MV-4-11 (cell line): ENCODE measurements at places on chromosomes 6 and 20.

DNA sequence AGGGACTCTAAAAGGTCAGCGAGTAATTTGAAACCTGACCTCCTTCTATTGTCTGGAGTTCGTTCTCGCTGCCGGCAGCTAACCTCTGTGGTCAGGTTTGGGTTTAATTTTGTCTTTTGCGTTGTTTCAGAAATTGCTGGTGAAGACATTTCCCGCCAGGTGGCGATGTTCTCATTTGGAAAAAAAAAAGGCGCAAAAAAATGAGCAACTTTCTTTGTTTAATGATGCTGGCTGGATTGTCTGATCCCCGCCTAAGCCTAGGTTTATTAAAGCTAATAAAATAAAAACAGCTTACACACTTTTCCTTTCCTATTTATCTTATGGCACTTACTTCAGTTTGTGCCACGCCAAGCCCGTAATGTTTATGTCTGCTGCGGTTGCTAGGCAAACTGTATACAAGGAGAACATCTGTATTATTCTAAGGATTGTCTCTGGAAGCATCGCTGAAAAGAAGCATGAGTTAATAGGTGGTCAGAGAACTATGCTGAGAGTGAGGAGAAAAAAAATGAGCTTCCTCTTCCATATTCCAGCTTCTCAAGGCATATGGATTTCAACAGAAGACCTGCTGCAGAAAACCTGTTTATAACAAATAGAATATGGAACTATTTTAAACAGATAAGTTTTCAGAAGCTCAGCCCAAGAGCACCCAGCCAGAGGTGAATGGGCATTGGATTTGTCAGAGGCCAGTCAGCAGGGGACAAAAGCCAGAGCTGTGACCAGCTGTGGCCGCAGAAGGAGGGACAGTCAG is 205.7 kb downstream of the DOK5 start:
- peak; percentile 41 for DNase-seq

DNA sequence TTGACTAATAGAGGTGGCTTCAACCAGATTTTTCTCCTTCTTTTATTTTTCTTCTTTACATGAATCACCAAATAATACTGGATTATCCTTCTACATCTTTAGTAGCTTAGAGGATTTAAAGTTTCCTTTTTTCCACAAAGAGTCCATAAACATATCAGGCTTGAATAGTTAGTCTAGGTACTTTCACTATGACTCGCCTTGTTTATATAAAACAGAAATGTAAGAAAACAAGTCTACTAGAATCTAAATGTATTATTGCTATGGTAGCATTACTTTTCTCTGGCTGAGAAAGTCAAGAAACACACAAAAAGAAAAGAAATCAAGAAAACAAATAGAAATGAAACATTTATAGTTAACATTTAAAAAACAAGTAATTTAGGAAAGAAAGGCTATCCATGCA is 215.2 kb downstream of the PTPRK start:
- no peak for DNase-seq

DNA sequence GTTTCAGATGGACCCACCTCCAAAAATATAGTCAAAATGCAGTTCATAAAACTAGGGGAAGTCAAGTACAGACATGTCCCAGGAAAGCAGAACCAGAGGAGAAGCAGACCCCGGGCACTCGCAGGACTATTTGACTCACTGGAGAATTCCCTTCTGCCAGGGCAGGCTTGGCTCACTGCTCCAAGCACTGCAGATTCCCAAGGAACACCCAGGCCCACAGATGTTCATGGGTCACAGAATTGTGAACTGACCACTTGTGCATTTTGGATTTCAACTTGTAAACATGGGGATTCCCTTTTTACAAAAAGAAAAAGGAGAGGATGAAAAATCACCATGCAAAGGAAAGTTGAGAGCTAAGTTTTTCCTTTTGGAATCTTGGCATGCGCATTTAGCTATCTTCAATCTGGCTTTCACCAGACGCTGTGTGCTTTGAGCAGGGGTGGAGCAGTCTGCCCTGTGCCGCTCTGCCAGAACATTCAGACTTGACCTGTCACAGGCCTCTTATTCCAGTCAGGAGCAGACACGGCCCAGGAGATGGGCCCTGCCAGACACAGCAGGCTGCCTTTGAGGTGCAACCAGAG is 237.5 kb upstream of the TAB2 start:
- peak; percentile 80 for DNase-seq

- peak; percentile 45 for DNase-seq
These were observed 338.2 kb downstream of the SOX4 start for GRCh38 chr6:21931641-21932335.

DNA sequence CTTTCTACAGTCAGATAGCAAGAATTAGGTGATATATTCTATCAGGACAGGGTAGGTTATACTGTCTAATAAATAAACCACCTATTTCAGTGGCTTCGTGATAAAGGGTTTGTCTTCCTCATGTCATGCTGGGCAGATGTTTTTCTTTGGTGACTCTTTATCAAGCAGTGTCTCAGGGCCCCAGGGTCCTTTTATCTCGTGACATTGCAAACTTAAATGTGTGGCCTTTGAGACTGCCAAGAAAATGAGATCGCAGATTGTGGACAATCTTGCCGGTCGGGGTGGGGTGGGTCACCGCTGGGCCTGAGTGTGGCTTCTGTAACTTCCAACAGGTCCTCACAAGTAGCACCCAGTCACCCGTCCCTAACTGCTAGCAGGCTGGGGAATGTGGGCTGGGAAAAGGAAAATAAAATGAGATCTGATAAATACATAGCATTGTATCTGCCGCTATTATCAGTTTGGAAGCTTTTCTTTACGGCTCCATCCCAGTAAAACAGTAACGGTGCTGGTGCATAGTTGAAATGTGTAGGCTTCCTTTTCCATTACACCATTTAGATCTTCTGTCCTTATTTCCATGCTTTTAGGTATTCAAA is 50.5 kb upstream of the BMP6 start:
- DNase-seq: no peak

- DNase-seq: no peak
These were observed 179.3 kb downstream of the MTHFD1L start for GRCh38 chr6:151044465-151045441.

DNA sequence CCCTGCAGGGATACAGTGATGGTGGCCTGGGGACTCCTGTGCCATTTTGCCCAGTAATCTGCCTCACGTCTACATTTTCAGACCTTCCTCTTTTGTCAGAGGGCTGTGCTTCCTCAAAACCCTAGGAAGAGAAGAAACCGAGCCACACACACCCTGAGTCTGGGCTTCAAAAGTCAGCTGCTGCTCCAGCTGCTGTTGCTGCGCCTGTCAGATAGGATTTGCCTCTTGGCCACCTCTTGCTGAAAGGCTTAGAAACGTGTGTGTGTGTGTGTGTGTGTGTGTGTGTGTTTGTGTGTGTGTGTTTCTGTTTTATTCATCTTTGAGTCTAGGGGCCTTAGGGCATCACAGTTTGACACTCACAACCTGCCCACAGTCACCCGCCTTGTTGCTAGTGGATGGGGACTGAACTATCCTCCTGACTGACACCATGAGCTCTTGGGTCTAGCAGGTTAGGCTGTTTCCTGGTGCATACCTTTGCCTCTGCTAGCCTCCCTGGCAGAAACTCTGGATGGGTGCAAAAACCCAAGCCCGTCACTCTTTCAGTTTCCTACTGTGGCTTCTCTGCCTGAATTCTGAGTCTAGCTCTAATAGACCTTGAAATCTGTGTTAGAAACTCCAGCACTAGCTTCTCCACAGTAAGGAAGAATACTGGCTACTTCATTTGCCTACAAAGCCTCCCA is 94.9 kb upstream of the CEP85L start:
- DNase-seq: peak; percentile 95

DNA sequence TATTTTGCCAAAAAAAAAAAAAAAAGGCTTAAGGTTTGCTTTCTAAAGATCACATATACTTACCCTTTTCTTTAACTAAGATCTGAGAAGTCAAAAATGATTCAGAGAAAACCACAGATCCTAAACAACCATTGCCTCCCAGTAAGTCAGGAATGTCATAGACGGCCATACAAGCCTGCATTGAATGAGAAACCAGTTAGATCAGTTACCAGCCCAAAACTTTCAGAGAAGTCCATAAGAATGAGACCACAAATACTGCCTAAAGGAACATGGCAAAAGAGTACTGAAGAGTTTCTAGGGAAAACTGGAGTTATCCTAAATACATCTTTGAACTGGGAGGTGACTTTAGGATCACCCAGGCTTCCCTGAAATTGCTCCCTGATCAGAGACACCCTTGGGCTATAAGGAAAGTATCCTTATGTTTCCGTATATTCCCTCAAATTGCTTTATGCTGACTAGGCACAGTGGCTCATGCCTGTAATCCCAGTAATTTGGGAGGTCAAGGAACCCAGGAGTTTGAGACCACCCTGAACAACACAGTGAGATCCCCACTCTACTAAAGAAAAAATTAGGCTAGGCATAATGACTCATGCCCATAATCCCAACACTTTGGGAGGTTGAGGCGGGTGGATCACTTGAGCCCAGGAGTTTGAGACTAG is 79.4 kb upstream of the SLC4A11 start:
- DNase-seq: no peak

GRCh38 chr20:64129146-64129782 is 21.9 kb upstream of the NPBWR2 start:
- no peak for DNase-seq

DNA sequence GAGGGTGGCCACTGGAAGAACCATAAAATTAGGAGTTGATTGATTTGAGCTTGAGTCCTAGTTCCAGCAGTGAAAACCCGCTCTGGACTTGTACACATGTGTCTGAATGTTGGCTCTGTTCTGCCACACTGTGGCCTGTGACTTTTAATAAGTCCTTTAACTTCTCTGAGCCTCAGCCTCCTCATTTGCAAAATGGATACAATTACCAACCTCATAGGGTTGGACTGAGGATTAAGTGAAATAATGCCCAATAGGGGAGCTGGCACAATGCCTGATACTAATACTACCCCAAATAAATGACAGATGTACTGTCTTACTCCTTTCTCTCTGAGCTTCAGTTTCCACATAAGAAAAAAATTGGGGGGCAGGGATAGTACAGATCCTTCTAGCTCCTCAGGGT is 92.6 kb upstream of the RIPOR2 start:
- no peak for DNase-seq

GRCh38 chr6:111973927-111974639 is 79.8 kb upstream of the CCN6 start:
- DNase-seq: no peak

GRCh38 chr6:130694606-130695005 is 132.6 kb upstream of the SMLR1 start:
- DNase-seq: no peak

DNA sequence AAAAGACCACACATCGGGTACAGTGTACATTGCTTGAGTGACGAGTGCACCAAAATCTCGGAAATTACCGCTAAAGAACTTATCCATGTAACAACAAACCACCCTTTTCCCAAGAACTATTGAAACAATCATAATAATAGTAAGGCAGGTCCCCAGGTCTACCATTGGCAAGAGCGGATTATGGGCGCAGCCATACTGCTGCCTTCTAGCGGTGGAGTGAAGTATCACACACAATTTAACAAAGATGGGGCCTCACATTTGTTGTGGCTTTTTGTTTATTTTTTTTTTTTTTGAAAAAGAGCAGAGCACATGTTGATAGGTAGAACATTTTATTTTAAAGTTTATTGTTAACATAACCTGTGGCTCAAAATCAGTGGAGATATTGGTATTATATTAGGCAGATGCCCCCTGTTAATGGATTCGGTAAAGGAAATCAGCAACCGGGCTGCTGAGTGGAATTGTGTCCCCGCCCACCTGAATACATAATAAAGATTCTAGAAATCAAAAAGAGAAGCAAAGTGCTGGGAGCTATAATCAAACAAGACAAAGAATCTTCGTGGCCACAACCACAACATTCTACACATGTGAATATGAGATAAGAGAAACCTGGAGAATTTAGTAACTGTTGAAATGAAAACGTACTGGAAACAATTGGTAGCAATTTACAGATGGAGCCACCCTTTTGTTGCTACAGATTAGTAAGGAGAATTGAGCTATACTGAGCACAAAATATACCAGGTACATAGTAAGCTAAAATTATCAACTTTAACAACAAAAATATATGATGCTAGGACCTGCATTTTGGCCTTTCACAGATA is 94.2 kb upstream of the EXOC2 start:
- DNase-seq: peak; percentile 6

DNA sequence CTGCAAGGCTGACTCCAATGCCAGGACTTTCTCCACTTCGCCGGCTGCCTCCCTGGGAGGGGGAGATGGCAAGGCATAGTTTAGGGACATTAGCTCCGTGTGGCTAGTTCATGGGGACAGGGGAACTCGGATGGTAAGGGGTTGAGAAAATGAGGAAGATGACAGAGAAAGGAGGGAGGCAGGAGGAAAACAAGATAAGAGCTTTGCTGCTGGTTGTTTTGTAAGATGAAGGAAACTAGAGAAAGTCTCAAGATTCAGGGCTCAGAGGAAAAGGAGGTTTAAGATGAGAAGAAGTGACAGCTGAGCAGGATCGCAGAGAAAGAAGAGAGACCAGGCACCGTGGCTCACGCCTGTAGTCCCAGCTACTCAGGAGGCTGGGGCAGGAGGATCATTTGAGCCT is 180.9 kb upstream of the RREB1 start:
- peak; percentile 17 for DNase-seq

DNA sequence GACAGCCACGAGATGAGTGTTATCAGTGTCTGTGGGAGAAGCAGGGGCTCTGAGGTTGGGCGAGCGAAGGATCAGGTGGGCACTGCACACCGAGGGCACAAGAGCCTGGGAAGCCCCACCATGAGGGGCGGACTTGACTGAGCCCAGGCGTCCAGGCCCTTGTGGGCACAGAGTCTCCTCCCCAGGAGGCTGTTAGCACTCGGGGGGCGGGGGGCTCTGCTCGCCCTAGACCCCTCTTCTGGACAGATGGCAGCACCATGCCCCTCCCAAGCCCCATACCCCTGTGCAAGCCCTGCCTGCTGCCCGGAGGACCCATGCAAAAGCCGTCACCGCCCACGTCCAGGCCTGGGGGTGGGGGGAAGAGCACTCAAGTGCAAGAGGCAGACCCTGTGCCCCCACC is 21.7 kb upstream of the SLCO4A1 start:
- DNase-seq: no peak

DNA sequence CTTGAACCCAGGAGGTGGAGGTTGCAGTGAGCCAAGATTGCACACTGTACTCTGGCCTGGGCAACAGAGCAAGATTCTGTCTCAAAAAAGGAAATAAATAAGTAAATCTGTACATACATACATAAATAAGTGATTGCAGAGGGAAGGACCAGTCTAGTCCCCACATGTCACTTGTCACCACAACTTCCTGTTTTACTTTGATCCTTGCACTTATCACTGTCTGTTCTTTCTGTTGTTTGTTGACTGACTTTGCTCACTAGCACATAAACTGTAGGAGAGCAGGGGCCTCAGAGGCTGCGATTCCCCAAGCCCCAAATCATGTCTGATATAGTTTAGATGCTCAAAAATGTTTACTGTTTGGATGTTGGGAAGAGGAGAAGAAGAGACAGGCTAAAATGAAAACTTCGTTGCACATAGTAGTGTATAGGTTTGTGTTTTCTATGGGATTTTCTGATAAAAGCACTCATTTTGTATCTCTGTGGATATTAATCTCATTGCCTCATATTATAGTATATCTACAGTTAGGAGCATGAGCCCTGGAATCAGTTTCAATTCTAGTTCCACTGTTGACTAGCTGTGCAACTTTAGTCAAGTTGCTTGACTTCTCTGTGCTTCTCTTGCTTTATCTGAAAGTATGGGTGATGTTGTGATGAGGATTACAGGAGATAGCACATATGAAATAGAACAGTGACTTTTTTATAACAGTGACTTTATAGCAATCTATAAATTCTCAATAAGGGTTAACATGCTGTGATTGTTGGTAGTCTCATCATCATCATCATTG is 165.0 kb downstream of the TBC1D7 start:
- DNase-seq: peak; percentile 78

GRCh38 chr6:32436995-32437836 is 2.5 kb upstream of the HLA-DRA start:
- peak; percentile 94 for DNase-seq
